Stimulated activated naive CD8-positive, alpha-beta T cell treated with anti-CD3 and anti-CD28 coated beads, Interleukin-15, Interleukin-2, amounts not matched to agents 100 U/mL and 50 U/mL, for 24 hours (primary cell): ENCODE measurements at places on chromosomes 3 and 15.

DNA sequence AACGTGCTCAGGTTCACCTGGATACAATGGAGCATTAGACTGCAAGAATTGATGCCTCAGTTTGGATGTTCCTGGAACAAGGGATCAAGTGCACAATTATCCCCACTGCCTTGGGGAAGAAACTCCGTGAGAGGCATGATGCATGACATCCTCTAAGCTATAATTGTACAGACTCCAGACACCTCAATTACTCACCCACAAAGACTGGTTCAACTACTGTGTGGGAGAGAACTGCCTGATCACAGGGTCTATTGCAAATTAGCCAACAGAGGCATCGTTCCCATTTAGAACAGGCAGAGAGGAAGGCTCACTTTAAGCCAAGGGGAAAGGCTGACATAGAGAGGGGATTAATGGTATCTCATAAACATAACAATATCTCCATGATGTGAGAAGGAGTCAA lies 43.5 kb downstream of the ARRDC4 start:
- DNase-seq = no peak

DNA sequence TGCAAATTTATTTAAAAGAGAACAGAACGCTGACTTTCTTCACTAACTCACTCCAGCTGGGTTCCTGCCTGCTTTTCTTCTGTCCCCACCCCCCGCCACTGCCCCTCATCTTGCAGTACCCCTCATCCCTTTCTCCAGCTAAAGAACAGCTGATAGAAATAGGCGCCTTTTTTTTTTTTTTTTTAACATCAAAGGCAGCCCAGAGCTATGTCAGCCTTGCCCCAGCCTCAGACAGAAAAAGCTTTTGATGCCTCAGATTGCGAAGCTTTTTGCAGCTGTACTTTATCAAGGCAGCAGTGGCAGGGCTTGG lies 1.8 kb downstream of the CADPS start:
- DNase-seq = no peak

DNA sequence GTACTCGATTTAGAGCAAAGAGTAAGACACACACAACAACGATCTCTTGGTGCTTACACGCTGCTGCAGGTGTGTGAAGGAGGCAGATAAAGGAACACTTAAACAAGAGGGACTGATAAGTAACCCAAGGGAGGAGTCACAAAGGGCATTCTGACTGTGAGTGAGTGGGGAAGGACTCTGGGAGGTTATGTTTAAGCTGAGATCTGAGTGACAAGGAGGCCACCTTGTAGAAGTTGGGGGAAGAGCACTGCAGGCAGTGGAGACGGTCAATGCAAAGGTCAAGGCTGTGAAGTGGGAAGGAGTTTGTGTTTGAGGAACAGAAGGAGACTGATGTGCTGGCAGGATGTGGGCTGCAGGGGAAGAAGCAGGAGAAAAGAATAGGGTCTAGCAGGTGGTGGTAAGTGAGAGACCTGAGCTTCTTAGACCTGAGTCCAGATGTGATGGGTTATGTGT lies 63.1 kb downstream of the LPP start:
- no peak for DNase-seq

DNA sequence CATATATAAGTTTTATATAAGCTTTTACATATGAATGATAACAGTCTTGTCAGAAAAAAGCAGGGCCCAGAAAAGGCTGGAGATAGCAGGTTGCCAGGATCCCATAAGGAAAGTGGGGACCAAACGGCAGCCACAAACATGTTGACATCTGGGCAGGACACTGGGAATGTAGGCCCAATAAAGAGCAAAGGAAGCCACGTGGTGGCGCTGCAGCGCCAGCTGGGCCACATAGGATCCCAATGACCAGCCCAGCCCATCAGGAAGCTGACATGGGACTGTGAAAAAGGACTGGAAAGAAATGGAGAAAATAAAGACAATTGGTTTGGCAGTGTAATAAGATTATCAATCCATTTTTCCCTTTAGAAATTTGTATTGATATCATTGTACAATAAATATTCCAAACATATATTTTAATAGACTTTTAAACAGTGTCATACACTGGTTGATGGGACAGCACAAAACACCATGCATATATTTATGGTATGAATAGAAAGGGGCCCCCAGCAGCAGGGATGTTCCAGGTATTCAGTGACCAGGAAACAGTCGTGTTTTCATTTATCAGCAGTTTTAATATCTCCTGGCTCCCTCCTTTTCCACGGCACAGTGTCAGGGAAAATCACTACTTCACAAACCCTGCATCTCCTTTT lies 89.0 kb upstream of the STRIT1 start:
- peak; percentile 25 for DNase-seq

- DNase-seq = no peak
Observed at GRCh38 chr15:77837649-77838025, 204.9 kb upstream of the LINGO1 start.

DNA sequence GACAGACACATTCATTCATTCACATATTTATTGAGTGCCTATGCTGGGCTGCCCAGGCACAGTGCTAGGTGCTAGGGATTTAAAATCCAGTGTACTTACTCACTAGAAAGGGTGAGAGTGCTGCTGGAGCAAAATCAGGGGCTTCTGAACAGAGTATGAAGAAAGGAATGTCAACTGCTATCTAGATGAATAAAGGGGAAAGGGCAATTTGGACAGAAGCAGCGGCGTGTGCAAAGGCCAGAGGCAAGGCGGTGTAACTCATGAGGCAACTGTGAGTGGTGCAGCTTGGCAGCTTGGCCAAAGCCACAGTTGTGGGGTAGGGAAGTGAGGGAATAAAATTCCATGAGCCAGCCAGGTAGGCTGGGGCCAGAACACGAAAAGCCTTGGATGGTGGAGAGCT lies 76.7 kb downstream of the RAD18 start:
- no peak for DNase-seq

GRCh38 chr3:197398286-197398878 lies 100.0 kb upstream of the DLG1 start:
- peak; percentile 61 for DNase-seq

DNA sequence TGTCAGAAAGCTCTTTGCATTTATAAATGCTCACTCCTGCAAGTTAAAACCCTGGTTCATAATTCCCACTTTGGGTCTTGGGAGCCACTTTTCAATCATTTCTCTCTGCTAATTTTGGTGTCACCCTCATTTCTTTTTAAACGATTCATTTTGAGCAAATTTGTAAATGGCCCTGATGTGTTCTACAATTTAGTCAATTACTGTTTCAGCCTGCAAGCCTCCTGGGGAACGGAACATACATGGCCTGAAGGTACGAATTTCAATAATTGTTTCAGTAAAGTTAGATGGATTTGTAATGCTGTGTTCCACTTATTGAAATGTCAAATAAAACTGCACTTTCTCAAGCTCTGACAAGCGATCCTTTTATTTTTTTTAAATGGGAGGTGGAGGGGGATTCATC lies 43.2 kb downstream of the MAP2K5 start:
- no peak for DNase-seq

DNA sequence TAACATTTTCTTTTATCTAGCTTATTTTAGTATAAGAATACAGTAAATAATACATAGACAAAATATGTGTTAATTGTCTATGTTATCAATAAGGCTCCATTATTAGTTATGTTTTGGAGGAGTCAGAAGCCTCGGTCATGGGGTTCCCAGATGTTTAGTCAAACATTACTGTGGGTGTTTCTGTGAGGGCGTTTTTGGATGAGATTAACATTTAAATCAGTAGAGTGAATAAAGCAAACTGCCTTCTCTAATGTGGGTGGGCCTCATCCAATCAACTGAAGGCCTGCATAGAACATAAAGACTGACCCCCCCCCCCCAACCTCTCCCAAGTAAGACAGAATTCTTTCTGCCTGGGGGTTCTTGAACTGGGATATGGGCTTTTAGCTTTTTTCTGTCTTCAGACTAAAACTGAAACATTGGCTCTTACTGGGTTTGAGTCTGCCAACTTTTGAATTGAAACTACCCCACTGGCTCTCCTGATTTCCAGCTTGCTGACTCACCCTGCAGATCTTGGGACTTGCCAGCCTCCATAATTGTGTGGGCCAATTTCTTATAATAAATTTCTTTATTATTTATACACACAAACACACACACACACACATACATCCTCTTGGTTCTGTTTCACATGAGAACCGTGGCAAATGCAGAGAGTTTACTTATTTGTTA lies 192.0 kb downstream of the TPRG1 start:
- DNase-seq = no peak

DNA sequence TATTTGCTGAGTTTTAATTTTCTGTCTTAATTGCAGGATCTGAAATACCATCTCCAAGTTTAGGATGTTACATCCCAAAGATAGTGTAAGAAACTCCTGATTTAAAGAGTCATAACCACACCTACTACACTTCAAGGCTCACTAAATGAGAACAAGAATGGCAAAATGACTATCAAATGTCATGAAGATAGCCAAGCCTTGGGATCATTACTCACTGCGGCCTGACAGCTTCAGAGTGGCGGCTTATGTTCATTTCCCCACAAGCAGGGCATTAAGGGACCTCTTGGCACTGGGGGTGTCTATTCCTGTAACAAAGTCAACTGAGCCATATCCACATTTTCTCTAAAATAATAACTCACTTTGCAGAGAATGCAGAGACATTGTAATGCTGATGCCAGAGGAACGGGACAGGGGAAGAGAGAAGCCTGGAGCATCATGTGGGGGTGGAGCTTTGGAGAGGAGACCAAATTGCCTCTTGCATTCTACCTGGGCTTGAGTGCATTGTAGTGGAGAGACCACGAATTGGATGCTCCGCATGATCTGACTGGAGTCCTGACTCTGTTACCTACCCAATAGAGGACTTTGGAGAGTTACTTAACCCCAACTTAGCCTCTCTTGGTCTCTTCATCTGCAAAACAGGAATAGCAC lies 219.2 kb downstream of the OPA1 start:
- DNase-seq = no peak

GRCh38 chr15:39581242-39581792 lies 438 bp downstream of the THBS1 start:
- no peak for DNase-seq

DNA sequence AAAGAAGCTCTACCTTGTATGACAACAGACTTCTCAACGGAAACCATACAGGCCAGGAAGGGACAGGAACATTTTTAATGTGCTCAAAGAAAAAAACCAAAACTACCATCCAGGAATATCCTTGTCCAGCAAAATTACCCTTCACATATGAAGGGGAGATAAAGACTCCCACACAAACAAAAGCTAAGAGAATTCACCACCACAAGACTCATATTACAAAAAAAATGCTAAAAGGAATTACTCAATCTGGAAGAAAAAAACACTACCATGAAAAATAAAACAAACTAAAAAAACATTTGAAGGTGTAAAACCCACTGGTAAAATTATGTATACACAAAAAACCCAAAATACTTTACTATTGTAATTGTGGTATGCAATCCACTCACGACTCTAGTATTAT lies 57.2 kb downstream of the DLG1 start:
- DNase-seq = no peak

GRCh38 chr15:70240820-70241430 lies 143.2 kb upstream of the TLE3 start:
- no peak for DNase-seq

DNA sequence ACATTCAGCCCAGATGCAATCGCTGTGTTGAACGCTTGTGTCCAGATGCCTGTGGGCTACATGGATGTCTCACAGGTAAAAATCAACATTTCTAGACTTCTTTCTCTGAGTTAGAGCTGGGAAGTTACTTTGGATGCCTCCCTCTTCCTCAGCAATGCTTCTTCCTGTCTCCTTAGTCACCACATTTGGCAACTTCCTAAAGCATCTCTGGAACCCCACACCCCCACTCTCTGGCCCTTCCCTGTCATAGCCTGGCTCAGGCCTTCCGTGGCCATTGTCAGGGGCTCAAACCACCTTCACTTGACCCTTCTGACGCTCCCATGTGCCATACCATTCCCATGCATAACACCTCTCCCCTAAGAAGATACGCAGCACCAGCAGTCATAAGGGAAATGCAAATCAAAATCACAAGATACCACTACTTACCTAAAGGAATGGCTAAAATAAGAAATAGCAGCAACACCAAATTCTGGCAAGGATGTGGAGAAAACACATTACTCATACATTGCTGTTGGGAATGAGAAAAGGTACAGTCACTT lies 21.6 kb upstream of the RGMA start:
- no peak for DNase-seq

DNA sequence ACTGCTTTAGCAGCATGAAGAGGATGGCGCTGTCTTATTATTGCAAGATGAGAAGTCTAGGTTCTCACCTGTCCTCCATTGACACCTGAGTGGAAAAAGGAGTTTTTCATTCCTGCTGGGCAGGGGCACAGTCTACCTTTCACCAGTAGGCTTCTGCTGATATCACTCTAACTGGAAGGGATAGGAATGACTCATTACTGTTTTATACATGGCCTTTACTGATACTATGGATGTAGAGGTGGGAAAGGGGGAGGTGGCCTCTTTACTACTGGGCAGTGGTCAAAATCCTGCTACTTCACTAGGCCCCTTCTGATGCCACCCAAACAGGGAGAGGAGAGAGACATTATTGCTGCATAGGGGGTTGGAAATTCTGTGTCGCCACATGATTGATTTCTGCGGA lies 97.8 kb downstream of the BBX start:
- DNase-seq = no peak

- no peak for DNase-seq
Observed at GRCh38 chr3:47010111-47010712, 30.7 kb downstream of the NBEAL2 start.

GRCh38 chr3:40869013-40869412 lies 330.3 kb upstream of the CTNNB1 start:
- no peak for DNase-seq

DNA sequence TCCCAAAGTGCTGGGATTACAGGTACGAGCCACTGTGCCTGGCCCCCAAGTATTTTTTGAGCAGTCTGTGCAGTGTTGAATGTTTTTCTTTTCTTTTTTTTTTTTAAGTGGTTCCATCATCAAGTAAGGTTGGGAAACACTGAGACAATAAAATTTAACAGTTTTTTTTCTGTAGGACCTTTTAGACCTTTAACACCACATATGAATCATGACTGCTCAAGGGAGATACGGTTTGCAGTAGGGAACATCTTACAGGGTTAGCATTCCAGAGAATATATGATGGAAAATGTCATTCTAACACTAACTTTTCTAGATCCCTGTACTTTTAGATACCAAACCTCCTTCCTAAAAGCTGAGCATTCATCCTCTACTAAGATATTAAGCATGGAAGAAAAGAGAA lies 41.7 kb downstream of the SNX4 start:
- no peak for DNase-seq

DNA sequence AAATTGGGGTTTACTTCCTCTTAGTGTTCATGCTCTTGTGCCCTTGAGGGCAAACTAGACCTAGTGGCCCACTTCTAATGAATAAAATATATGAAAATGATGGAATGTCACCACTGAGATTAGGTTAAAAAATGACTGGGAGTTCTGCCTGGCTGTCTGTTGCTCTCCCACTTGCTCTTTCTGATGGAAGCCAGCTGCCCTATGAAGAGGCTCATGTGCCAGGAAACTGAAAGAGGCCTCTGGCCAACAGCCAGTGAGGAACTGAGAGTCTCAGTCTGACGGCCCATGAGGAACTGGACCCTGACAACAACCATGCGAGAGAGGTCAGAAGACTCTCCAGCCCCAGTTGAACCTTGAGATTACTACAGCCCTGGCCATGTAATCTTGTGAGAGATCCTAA lies 107.1 kb upstream of the FHIT start:
- no peak for DNase-seq
